ENCODE measurements at places on chromosomes 1 and 21.

DNA sequence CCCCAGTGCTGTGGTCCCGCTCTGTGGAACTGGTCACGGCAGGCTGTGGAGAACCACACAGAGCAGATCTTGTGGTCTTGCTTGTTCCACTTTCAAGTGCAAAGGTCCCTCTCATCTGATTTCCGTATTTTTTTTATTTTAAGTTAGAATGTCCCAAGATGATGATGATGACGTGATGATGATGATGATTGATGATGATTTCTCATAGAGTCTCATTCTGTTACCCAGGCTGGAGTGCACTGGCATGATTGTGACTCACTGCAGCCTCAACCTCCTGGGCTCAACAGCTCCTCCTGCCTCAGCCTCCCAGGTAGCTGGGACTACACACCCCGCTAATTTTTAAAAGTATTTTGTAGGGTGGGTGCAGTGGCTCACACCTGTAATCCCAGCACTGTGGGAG, 12.2 kb downstream of the EVA1C start:
- no peak for DNase-seq

- peak; percentile 7 for DNase-seq
Observed at GRCh38 chr1:76330991-76331603, 256.6 kb downstream of the ST6GALNAC3 start.

- DNase-seq, result no peak
Observed at GRCh38 chr1:28782011-28782410, 30.0 kb upstream of the OPRD1 start.

GRCh38 chr1:29425631-29426030, 189.3 kb downstream of the PTPRU start:
- DNase-seq, result no peak

GRCh38 chr1:205191622-205192021, 19.9 kb downstream of the DSTYK start:
- DNase-seq, result no peak

- no peak for DNase-seq
Observed at GRCh38 chr1:198754670-198755069, 115.8 kb downstream of the PTPRC start.
